Stimulated activated CD4-positive, alpha-beta T cell treated with anti-CD3 and anti-CD28 coated beads, Interleukin-1b, Interleukin-23, amount 100 ng/mL, for 1 hour (primary cell): ENCODE measurements at places on chromosomes 2 and 18.
A peak's percentile ranks its signal among the peaks of the same experiment; 100 is the strongest.

- no peak for DNase-seq
Measured at GRCh38 chr2:240219208-240219890, 78.9 kb upstream of the OTOS start.

- no peak for DNase-seq
Measured at GRCh38 chr18:11865071-11865470, 13.9 kb downstream of the CHMP1B start.

- DNase-seq: no peak
Measured at GRCh38 chr2:35548171-35548570, 807.4 kb upstream of the CRIM1 start.

- no peak for DNase-seq
Measured at GRCh38 chr18:50313031-50313607, 25.6 kb upstream of the CXXC1 start.

- DNase-seq: no peak
Measured at GRCh38 chr18:69737851-69738250, 209.8 kb downstream of the CD226 start.

DNA sequence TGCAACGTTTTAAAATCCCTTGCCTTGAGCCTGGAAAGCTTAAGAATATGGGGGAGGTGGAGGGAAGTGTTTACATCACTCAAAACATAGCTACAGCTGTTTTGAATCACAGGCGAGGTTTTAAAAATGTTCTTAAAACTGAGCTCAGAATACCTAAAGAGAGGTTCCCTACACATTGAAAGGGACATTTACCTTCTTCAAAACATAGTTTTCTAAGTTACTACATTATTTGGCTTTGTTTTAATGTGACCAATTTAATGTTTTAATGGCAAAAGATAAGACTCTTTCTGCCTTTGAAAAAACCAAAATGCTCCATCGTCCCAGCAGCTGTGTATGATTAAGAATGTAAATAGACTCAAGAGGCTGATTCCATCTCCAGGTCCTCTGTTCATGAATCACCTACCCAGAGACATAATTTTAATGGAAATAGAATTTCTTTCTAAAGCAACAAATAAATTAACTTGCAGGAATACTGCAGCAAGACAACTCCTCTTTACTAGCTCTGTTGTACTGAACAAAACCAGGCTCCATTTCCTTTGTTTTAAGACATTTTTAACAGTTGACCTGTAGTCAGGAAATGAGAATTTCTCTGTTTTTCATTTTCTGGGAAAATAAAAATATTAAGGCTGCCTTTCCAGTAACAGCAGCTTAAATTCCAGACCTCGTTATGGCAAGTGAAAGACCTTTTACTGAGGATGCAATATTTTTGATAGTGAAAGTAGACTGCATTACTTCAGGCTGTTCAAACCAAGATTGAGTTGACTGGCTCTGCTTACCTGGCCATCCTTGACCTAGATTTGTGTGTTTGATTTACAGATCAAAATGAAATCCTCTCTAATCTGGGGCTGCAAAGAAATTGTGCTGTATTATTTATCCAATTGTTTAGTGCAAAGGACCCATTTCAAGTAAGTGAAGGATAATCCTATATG is 33.7 kb upstream of the WDR75 start:
- DNase-seq: no peak

- DNase-seq: no peak
Measured at GRCh38 chr2:239459606-239460005, 58.8 kb upstream of the HDAC4 start.

DNA sequence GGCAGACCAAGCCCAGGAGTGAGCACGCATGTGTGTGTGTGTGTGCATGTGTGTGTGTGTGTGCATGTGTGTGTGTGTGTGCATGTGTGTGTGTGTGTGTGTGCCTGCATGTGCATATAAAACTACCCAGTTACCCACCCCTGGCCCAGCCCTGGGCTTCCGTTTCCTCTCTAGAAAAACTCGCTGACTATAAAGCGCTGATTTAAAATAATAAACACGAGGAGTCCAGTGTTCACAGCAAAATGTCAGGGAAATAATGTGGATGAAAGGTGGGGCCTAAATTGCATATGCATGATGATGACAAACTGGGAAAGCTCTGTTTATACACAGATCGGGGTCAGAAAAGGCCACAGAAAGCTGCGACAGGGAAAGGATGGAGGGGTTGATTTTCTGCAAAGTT is 7.5 kb downstream of the ADCY3 start:
- DNase-seq: no peak

DNA sequence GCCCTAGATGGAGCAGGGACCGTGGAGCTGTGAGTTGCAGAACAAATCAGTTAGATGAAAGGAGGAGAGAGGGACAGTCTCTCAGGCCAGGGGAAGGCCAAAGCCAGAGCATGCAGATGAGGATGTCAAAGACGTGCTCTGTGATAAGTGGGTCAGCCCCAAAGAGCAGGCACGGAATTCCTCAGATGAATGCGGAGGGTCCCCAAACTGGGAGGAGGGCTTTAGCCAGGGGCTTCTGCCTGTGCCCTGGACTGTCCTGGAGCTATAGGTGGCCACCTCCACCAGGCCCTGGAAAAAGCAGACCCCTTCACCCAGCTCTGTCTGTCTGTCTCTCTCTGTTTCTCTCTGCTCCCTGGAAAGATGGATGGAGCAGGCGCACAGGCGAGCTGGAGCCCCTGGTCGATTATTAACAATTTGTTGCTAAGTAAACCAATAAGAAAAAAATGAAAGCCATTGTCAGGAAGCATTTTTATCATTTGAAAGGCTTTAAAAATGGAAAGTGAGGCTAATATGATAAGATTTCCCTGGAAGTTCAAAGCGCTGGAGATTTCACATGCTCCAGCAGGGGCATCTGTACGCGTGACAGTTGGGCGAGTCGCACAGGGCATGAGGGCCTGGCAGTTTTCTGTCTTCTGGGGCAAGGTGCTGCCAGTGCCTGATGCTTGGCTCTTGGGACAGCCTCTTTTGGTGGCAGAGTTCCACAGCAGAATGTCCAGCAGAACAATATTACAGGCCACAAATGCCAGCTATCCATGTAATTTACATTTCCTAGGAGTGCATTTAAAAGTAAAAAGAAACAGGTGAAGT is 241.0 kb downstream of the GLI2 start:
- DNase-seq: no peak

DNA sequence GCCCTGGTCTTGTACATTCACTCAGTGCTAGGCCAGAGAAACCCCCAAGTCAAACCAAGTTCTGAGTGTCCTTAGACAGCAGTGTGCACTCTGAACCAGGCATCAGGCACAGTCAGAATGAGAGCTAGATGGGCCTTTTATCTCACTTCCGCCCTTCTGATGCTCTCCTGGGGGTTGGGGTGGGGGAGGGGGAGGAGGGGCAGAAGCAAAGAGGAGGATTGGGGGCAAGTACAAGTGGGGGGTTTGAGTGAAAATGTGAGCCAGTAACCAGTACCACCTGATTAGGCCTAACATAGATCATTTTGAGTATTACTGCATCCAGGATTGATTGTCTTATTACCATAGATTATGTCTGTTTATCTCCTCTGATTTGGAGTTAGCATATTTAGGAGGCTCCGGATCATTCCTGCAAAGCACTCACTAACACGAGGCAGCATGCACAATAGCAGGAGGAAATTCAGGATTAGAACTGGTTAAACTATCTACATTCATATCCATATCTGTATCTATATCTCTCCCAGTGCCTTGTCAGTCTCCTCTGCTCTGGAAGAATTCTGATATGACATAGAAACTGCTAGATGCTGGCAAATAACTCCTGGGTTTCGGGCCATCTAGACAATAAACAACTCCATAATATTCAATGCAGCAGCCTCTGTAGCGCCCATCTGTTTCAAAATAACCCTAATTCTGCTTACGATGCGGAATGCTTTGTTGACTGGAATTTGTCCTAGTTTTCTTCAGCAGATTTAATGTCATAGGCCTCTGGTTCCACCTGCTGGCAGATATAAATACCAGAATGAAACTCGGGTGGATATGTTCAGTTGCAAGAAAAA is 149.1 kb downstream of the RHBDD1 start:
- DNase-seq: no peak

DNA sequence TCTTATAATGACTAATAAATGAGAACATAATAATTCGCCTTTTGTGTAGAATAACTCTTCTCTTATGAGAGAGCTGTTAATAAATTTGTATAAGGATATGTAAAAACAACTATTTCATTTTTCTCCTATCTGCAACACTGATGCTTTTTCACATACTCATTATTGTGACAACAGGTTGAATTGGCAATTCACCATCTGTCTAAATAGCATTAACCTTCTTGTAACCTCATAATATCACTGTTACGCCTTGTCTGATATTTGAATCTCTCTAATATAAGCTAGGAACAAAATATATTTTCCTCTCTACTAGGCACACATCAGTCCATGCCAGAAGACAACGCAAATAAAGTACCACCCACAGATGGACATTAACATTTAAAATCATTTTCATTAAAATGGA is 938.9 kb downstream of the CPS1 start:
- no peak for DNase-seq

DNA sequence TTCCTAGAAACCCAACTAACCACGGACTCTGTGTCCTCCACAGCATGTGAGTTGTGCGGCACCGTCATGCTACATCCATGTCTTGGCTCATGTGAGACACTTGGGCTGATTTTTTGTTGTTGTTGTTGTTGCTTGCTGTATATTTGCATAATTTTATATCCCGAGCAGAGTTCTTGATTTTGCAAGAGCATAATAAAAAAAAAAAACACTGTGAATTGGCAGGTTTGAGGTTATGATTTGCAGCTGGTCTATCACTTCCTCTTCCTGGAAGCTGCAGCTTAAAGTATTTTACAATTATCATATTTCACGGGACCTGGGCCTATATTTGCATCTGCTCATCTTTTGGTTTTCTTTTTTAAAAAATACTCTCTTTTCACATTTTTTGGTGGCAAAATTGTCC is 142.3 kb upstream of the NRP2 start:
- DNase-seq: no peak

DNA sequence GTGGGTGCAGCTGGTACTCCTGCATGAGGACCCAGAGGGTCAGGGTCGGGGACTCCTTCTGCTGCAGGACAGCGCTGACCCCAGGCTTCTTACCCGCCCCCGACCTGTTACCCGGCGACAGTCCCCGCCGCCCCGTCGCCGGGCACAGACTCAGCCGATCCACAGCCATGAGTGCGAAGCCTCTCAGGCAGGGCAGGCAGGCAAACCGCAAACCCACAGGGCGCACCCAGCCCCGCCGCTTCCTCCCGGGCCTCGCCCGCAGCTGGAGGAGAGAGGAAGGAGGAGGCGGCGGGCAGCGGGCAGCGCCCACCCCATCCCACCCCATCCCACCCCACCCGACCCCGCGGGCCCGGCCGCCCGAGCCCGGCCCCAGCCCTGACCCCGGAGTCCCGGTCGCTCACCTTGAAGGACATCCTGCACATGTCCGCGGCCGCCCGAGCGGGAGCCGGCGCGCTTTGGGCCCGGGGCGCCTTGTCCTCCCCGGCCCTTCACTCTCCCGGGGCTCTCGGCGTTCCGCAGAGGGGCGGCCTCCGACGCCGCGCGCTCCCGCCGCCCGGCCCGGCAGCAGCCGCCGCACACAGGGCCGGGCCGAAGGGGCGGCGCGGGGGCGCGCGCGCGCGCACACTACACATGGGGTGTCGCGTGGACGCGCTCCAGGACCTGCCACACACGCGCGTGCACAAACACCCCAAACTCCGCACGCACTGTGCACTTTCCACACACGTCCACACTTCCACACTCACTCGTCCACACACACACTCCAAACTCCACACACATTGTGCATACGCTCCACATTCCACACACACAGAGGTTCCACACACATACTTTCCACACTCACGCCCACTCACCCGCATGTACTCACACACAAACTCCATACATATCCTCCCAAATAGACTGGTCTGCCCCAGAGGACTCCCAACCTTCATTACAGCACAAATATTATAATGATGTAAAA is at the start of gene ANKRD29:
TSS of gene ANKRD29 (minus strand) at position 603 of the 955 bp plus-strand sequence. CDS start at position 422, 181 bp downstream.
- no peak for DNase-seq

GRCh38 chr2:105755895-105756294 is 11.2 kb downstream of the NCK2 start:
- DNase-seq: no peak

GRCh38 chr2:54535599-54536195 is 79.6 kb downstream of the SPTBN1 start:
- no peak for DNase-seq

DNA sequence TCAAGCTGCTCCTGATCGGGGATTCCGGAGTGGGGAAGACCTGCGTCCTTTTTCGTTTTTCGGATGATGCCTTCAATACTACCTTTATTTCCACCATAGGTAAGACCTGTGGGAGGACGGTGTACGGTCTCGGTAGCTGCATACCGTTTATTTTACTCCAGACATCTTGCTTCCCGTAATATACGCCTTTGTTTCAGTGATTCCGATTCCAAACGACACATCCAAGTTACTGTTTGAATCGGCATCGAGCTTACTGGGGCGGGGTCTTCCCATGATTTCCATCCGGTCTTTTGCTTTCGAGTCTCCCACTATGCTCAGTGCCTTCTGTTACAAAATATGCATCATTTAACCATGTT is 731 bp downstream of the RAB10 start:
- DNase-seq: no peak

DNA sequence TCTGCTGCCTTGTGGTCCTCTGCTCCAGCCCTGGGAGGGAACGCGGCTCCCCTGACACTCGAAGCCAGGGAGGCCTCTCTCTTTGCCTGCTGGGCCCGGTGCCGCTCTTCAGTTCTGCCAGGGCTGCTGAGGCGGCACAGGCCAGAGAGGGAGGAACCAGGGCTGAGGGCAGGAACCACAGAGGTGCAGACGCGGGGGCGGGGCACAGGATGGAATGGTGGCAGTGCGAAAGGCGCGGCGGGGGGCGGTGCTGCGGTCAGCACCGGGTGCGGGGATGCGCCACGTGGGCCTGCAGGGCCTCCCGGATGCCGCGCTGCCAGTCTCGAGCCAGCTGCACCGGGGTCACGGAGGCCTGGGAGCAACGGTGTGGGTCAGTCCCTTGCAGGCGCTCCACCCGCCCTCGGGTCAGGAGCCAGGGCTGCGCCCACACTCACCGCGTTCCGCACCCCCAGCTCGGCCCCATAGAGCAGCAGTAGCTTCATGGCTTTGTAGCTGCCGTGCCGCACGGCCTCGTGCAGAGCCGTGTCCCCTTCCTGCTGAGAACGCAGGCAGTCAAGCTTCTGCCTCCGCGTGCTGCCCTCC is 4.4 kb downstream of the ANKRD23 start:
- DNase-seq: peak; percentile 52

GRCh38 chr2:190052307-190052706 is 10.2 kb downstream of the MSTN start:
- DNase-seq: no peak

DNA sequence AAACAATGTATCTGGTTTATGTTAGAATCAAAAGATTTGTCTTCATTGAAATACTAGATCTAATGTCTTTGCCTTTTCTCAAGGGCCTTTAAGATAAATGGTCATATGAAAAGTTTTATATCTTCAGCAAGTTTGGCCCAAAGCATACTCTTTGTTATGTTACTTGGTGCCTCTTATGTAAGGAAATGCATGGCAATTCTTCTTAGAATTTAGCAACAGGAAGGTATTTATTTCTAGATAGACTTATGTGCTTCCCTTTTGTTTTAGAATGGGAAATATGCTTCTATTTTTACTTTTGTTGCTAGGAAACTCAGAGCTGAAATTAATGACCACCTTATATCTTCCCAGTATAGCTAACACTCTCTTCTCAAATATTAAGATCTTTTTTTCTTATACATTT is 117.4 kb upstream of the DLX2 start:
- no peak for DNase-seq
